ENCODE measurements at places on chromosomes 4 and X.

DNA sequence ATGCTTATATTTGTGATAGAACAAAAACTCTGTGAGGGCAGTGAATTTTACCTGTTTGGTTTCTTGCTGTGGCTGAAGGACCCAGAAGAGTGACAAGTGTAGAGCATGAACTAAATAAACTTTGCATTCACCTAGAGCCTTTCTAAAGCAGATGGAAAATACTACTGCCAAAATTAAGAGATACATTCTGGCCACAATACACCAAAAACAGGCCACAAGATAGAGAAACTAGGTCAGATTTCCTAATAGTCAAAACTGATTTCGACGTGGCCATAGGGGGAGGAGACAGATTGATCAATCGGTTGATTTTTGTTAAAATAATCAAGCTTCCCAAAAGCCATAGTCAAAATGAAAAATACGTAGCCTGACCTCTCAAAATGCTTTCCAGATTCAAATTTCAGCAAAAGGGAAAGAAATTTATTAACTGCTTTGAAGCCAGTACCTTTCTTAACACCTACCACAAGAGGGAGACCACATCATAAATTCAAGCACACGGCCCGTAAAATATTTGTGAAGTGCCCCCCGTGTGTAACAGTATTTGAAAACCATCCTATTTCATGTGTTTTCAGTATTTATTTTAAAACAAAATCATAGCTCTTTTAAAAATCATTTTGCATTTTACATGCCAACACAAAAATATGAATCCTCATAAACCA is 132.4 kb downstream of the CORIN start:
- no peak for DNase-seq

DNA sequence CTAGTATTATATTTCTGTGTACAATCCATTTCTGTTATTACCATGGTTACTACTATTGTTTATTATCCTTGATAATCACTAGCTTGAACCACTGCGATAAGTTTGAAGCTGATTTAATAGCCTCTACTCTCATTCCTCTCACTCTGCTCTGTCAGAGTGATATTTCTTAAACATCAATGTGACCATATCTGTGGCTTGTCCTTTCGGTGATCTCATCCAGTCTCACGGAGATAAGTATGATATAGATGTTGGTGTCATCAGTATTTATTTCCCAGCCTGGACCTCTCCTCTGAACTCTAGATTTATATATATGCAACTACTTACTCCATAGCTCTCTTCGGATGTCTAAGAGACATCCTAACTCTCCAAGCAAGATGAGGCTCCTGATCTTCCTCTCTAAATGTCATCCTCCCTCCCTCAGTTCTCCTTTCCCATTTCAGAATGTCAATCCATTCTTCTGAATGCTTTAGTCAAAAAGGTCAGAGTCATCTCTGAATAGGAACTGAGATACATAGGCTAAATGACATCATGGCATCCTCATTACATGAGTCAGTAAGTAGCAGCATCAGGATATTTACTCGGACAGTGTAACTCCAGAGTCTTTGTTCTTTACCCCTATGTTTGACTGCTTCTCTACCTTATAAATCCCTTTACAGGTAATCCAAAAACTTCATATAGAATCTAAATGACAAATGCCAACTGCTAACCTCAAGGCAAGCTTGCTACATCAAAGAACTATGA is 129.5 kb downstream of the PACRGL start:
- DNase-seq = no peak

GRCh38 chr4:72768364-72768763 is 199.3 kb upstream of the ADAMTS3 start:
- no peak for DNase-seq

GRCh38 chr4:5710065-5710960 is 688 bp upstream of the EVC start:
- DNase-seq = no peak

GRCh38 chrX:18149454-18149853 is 71.2 kb downstream of the BEND2 start:
- DNase-seq = no peak

GRCh38 chrX:140608111-140608510 is 101.4 kb upstream of the LINC00632 start:
- DNase-seq = no peak

All from activated CD8-positive, alpha-beta memory T cell treated with anti-CD3 and anti-CD28 coated beads for 24 hours (primary cell).